Stimulated activated CD4-positive, alpha-beta T cell treated with anti-CD3 and anti-CD28 coated beads, Interleukin-1b, Interleukin-23, amount 100 ng/mL, for 48 hours (primary cell): ENCODE measurements at places on chromosomes 16 and 17.
A peak's percentile ranks its signal among the peaks of the same experiment; 100 is the strongest.

DNA sequence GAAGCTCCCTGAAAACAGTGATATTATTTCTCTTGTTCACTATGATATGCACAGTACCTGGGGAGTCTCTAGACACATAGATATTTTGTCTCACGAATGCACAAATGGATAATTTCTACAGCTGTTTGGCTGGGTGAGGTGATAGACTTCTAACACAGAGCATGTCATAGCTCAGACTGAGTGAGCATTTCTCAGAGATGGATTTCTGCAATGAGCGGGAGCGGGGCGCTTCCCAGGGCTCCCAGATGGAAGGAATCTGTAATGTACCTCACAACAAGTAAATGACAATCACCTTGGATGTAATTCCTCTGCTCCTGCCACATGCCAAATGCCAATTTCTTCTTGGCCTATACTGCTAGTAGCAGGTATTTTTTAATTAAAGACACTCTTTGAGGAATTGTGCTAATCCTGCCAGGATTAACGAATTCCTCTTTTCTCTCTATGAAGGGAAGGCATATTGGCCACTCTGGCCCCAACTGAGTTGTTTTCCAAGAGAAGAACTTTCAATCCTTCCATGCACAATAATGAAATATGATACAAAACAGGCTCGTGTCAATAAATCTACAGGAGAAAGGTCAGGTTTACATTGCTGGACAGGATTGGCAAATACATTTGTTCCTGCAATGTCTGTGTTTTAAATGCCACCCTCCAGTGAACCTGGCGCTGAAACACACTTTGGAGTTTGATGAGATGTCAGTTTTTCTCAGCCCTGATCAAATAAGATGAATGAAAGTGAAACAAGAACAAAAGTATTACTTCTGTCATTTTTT, 185.3 kb downstream of the CBLN1 start:
- no peak for DNase-seq

GRCh38 chr16:89143201-89143741, 28.3 kb upstream of the CDH15 start:
- no peak for DNase-seq

DNA sequence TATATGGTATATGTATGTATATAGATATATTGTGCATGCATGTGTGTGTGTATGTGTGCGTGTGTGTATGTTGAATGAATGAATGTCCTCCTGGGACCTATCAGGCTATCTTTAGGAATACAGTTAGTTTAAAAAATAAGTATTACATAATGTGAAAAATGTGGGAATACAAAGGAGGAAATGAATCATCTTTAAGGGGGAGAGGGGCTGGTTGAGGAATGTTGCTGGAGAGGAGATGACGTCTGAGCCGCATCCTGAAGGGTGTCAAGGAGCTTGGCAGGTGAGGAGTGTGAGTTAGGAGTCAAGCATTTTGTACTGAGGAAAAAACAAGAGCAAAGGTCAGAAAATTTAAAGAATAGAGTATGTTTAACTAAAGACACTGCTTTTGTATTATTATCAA, 62.4 kb upstream of the NLK start:
- DNase-seq: no peak

DNA sequence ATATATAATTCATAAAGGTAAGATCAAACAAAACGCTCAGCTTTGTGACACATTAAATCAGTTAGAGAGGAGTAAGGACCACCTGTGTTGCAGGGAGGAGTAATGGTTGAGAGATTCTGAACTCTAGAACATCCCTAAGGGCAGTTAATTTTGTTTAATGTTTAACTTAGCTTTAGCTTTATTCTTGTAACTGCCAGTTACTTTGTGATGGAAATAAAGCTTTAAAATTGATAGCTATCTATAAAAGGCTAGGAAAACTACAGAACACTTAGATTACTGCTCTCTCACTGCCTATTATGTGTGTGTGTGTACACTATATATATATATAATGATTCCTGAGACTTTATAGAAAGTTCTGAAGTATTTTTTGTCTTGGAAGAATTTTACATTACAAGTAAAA, 37.8 kb downstream of the PTRH2 start:
- no peak for DNase-seq

GRCh38 chr16:88703486-88704309, 2.5 kb downstream of the RNF166 start:
- DNase-seq: peak; percentile 70

DNA sequence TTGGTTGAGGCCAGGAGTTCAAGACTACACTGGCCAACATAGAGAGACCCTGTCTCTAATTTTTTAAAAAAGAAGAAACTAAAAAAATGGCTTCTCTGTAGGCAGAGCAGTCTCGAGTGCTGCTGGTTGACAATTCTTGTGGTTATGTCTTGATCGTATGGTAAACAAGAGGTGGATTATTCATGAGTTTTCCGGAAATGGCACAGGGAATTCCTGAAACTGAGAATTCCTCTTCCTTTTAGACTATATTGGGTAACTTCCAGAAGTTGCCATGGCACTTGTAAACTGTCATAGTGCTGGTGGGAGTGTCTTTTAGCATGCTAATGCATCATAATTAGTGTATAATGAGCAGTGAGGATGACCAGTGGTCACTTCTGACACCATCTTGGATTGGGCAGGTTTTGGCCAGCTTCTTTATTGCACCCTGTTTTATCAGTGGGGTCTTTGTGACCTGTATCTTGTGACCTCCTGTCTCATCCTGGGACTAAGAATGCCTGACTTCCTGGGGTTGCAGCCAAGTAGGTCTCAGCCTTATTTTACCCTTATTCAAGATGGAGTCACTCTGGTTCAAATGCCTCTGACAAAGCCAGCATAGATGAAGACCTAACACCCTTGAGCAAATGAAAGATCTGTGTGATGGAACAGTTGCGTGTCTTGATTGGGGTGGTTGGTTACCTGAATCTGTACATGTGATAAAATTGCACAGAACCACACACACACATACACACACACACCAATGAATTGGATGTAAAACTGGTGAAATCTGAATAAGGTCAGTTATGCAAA, 30.2 kb downstream of the BMERB1 start:
- DNase-seq: no peak

DNA sequence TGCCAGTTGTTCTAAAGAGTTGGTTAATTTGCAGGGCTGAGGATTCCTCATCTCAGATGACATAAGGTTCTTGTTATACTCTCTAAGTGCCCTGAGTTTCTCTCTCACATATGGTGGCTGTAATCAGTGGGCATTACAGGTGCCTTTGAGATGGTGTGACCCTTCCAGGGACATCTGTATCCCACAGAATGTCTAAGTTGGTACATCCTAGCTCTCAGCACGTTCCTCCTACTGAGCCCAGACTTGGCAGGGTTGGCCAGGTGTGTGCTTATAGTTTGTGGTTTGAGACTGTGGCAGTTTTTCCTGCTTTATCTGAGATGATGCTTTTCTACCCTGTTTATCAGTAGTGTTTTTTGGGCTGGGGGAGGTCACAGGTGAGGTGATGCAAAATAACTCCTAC, 36.3 kb downstream of the SPECC1 start:
- no peak for DNase-seq

GRCh38 chr16:66853261-66854139, 9.3 kb downstream of the CA7 start:
- no peak for DNase-seq

GRCh38 chr17:44610871-44611270, 45.4 kb upstream of the MEIOC start:
- no peak for DNase-seq

GRCh38 chr16:49362230-49362629, 11.4 kb upstream of the C16orf78 start:
- DNase-seq: no peak

- DNase-seq: peak; percentile 75
Observed at GRCh38 chr16:27230562-27231001, 27.3 kb downstream of the KDM8 start.

GRCh38 chr16:10896723-10897122, 19.7 kb downstream of the CIITA start:
- DNase-seq: no peak

DNA sequence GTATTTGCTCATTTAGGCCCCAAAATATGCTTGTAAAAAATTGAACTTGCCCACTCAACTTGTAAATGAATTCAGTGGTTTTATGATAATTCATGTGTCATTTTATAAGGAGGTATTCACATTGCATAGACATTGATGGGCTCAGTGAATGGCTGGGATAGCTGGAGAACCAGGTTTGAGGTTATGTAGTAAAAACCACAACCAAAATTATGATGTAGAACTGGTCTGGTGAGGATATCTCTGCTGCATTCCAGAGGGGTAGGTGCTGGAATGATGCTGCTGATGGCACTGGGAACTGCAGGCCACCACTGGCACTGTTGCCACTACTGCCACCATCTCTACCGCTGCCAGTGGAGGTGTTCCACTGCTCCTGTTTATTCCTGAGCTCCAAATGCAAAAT, 21.5 kb upstream of the RABEP1 start:
- DNase-seq: no peak

DNA sequence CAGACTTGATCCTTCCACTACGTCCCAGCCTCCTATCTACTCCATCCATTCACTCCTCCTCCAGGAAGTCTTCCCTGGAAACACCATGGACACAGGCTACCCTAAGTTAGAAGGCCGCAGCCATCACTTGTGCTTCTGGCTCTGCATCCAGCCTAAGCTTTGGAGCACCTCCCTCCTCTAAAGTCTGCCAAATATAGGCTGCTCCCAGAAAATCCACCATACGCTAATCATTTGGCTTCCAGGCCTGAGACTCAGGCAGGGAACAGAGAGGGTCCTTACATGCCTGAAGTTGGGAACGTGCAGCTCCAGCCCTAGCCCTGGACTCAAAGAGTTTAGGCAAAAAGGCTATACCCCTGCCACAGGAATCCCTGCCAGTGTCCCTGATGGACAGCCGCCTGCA, 6.7 kb downstream of the PCGF2 start:
- no peak for DNase-seq

DNA sequence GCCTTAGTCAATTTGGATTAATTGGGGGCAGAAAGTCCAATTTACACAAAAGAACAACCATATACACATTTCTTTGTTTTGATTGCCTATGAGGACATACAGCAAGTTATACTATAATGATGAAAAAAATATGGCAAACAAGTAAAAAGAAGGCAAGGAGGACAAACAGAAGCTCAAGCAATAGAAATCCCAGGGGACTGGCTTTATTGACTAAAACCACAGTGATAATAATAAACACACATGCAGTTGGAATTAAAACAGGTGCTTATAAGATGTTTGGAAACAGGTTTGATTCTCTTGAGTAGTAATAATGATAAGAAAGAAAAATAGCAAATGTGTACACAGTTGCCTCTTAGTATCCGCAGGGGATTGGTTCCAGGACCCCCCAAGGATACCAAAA, 176.4 kb downstream of the SHISA9 start:
- no peak for DNase-seq

DNA sequence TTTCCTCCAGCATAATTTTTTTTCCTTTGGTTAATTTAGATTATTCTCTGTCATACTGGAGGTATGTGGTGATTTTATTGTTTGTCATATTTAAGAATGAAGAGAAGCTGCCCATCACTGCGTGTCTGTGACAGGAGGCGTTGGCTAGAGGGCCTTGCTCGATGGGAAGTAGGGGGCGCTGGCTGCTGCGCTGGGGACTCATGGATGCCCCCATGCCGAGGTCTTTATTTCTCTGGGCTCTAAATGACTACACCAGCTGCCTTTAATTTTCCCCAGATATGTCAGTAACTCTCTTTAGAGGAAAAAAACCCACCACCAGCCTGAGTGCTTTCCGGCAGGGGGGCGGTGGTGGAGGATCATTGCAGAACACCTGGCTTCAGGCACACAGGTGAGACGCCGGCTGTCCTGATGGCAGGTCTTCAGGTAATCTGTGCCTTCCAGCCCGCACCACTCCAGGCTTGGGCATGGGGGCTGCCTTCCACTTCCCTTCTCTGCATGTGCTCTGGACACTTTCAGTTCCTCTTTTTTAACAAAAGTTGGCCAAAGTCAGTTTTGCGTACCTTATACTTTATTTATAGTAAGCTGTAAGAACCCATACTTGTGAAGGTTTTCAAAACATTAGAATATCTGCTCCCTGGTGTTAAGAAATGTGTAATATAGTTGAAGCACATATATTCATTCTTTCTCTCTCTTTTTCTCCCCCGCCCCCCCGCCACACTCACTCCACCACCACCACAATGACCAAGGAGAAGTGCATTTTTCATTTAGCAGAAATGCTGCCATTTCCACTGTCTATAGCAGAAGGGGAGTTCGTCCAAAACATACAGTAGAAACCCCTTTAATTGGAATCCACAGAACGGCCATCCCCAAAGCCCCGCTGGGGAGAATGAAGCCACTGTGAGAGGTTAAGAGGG, 192.7 kb downstream of the RPTOR start:
- DNase-seq: no peak

- peak; percentile 51 for DNase-seq
Observed at GRCh38 chr16:67029254-67030096, 526 bp downstream of the CBFB start.

- DNase-seq: no peak
Observed at GRCh38 chr17:6095501-6095900, 25.3 kb downstream of the WSCD1 start.

DNA sequence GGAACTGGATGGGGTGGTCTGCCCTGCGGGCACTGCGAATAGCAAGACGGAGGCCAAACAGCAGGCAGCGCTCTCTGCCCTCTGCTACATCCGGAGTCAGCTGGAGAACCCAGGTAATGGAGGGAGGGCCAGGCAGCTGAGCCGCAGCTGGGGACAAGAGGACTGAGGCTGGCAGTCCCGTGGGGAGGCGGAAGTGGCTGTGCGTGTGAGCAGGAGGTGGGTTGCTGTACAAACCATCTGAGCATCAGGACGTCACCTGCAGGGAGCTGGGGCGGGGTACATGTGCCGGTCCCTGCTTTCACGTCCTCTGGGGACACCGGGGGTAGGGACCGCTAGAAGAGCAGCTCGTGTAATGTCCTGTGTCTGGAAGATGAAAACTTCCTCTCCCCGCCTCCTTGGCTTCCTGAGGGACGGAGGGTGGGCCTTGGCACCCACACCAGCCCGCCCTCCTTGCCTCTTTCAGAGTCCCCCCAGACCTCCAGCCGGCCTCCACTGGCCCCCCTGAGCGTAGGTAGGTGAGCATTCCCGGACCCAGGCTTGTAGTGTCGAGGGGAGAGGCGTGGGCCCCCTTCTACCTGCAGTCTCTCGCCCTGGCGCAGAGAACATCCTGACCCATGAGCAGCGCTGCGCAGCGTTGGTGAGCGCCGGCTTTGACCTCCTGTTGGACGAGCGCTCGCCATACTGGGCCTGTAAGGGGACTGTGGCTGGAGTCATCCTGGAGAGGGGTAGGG, 3.7 kb downstream of the ADAD2 start:
- peak; percentile 36 for DNase-seq

DNA sequence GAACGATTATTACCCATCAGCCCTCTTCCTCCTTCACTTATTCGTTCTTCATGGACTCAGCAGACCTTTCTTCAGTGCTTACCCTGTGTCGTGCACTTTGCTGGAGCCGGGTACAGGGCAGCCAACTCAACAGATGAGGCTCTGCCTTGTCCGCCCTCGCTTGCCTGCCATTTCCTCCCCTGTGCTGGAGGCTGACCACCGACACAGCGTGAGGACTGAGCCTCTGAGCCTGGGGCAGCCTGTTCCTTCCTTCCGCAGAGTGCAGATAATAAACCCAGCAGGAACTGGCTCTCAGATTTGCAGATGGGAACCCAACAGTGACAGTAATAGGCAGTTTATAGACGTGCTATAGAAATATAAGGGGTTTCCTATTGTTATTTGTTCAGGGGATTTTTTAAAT, 7.0 kb upstream of the SLC39A11 start:
- no peak for DNase-seq
